ENCODE measurements at places on chromosomes 4 and X.

DNA sequence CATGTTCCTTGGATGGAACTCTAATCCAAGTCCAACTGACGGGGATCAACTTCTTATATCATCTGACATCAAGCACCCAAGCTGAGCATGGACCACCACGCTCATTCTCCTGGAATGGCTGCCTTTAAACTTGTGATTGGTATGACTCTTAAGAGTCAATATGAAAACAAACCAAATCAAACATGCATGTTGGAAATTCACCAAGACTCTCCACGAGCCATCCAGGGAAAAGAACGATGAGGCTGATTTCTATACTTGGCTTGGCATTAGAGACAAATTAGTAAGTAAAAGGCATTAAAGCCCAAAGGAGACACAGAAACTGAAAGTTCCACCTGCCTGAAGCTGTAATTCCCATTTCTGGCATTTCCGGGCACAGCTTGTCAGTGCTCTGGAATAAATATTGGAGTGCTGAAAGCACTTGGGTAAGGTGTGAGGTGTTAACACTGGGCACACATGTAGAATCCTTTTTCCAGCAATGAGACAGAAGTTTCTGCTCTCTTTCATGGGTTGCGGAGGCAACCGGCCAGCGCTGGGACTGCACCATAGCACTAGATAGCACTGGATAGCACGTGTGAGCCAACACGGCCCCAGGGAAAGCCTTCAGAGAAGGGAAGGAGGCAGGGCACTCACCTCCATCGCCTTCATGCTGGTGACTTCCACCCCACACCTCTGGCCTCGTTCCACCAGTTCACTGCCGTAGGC, 42.1 kb upstream of the CENPU start:
- no peak for DNase-seq

GRCh38 chrX:131219271-131219670, 69.8 kb downstream of the IGSF1 start:
- peak; percentile 63 for DNase-seq

- DNase-seq: no peak
Observed at GRCh38 chrX:97609357-97609756, 725.6 kb downstream of the RPA4 start.

- peak; percentile 12 for DNase-seq
Observed at GRCh38 chrX:134711135-134711921, 53.1 kb upstream of the PLAC1 start.

DNA sequence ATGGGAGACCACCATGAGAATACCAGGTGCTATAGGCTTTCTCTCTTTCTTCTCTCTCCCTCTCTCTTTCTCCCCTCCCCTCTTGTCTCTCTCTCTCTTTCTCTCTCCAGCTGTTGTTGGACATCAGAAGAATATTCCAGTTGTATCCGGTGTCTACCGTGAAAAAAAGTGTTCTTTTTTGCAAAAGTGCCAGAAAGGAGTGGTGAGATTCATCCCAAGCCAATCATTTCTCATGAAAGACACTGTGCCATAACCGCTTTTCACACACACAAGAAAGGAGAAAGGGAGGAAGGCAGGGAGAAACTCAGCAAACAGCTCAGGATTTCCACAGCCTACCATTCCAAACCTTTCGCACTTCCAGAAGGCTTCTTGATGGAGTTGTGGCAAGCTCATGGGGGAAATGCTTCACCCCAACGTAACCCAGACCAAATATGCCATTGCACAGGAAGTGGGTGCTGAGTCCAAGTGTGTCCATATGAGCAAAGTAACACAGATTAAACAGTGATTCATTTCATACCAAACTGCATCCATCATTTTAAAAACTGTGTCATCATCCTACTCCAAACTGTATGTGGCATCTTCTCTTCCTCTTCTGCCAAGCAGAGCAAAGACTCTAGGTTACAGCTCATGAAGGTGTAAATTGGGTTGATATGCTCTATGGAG, 224.0 kb downstream of the APBB2 start:
- DNase-seq: no peak

DNA sequence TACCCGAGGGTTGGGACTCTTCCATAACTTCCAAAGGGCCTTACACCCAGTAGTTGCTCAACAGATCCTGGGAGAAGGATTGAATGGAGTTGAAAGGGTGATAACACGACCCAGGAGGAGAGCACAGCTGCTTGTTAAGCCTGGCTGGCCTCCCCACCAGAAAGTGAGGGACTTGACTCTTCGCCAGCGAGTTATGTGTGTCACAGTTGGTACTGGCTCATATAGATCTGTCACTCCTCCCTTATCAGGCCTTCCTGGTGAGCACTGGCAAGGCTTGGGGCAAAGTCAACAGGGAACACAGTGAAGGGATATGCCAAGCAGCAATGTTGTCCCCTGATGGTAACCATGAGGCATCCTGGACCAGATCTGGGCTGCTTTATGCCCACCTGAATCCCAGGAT, 35.8 kb downstream of the APLN start:
- DNase-seq: no peak

DNA sequence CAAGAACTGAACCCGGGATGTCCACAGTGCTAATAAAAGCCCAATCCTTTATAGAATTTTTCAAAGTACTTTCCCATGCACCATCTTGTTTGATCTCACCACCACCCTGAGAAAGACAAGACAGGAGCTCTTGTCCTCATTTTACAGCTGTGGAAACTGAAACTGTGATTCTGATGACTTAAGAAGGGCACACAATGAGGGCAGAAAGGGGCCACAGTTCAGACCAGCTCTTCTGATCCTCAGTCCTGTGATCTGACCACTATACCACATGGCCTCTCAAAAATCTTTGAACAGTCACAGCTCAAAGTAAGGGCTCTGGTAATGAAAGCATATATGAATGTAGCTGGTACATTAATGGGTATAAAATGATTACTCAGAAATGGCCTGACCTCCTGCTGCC, 127.3 kb upstream of the CPEB2 start:
- DNase-seq: no peak

DNA sequence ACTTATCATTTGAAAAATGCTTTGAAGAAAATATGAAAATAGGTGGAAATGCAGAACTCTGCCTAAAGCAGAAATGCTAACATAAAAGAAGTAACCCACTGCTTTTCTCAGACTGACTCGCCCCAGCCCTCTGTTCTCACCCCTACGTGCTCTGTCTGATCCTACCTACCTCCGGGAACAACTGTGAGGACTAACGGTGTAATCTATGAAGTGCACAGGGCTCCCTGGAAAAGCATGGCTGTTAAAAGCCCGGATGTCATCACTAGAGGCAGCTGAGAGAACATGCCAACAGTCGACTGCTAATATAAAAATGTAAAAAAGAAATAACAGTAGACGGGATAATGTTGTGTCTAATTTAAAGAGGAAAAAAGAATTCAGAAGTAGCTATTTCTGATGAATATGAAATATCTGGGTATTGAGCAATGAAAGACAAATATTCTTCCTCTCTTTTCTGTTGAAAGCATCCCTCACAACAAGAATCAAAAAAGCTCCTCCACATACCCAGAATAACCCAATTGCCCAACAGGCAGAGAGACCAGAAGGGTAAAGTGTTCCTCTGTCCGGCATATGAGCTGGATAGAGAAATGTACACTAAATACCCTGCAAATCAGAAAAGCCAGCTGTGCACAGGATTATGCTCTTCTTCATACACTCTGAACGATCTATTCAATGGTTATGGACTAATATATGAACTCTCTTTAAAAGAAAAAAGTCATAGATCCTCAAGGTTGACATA, 130.7 kb downstream of the TSPAN5 start:
- DNase-seq: no peak

GRCh38 chr4:3335385-3335784, 42.6 kb downstream of the RGS12 start:
- no peak for DNase-seq

- no peak for DNase-seq
Observed at GRCh38 chrX:23398570-23398969, 63.9 kb downstream of the PTCHD1 start.

DNA sequence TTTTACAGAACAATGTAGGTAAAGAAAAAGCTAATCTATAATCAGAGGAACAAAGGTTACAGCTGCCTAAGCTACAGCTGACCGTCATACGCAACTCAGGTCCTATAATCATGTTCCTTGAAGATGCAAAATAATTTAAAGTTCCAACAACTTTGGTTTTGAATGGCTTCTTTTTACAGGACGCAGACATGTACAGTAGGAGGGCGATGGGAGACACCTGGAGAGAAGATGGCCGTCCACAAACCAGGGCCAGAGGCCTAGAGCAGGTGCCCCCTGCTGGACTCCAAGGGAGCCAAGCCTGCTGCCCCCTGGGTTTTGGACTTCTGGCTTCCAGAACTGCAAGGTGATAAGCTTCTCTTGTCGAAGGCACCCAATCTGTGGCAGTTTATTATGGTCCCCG, 10.6 kb downstream of the HGFAC start:
- peak; percentile 26 for DNase-seq

DNA sequence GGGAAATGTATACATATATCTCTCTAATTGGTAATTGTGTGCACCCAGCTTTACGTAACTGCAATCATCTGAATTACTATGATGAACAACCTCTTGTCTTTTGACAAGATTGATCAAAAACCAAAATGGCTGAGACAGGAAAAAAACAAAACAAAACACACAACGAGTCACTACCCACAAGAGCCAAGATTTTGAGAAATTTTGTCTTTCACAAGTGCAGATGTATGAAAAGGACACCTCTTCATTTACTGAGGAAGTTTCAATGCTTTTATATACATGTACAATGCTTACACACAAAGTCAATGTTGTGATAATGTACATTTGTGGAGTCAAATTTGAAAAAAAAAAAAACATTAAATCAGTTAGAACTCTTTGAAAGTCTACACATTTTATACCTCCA, 224.6 kb downstream of the SCFD2 start:
- DNase-seq: no peak

DNA sequence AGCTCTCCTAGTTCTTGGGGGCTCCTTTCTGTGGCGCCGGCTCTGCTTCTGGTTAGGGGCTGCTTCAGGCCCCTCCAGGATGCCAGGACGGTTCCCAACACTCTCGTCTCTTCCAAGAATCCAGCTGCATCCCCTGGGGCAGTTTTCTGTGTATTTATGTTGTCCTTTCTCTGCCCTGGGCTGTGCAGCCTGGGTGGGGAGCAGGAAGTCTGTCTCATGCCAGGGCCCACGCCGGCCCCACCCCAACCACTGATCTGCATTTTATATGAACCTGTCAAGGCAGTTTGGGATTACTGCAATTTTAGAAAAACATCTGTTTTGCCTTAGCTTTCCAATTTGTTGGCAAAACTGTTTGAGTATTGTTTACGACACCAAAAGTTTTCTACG, 14.6 kb downstream of the CTBP1 start:
- no peak for DNase-seq

DNA sequence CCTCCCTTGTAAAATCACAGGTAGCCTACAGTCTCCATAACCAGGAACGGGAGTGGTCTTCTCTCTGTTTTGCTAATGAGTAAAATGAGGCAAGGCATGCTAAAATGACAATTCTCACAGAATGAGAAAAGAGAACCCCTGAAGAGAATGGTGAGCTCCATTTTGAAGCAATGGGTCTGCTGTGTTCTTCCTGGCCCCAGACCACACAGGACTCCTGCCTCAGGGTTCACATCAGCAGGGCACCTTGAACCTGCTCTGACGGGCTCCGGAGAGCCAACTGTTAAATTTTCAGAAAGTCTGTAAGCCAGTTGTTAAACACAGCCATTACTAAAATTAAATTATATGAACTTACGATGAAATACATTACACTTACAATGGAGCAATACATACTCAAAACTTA, 32.1 kb upstream of the RBM47 start:
- DNase-seq: no peak

GRCh38 chrX:123223409-123223808, 39.3 kb downstream of the GRIA3 start:
- no peak for DNase-seq

DNA sequence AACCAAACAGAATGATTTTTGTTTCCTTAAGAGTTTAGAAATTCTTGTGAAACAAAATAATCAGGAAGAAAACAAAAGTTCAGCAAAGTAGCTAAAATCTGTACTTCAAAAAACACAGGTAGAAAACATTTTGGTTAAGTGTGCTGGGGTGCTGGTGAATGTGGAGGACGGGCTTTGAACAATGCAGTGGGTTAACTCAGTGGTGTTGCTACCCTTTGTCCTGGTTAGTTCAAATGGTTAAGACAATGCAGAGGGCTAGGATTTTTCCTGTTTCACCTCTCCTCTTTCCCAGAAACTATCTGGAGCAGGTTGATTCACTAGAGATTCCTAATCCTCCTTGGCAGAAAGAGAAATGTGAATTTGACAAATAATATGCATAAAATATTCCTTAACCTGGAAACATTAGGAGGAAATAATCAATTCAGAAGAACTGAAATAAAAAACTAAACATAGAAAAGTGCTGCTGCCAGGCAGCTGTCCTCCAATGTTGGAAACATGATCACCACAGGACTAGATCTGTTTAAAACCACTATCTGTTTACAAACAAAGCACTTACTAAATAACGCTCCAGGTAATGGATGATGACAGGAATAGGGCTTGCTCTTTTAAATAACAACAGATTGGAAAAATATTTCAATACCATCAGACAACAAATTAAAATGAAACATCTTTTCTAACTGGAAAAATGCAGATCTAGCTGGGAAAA, 148.9 kb downstream of the MAML3 start:
- no peak for DNase-seq

DNA sequence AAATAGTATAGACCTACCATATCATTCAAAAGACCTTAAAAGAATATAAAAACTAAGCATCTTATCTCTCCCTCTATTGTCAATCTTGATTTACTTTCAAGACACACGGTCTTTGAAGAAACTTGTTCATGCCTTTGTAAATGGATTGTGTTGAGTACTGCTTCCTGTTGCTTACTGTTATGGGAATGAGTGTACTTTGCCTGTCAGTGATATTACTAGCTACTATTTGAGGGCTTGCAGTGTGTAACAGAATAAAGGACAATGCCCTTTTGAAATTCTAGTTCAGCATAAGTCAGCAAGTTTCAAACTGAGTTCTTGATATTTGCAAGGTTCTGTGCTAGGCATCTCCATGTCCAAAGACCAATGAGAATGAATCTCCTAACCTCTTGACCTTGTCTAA, 36.0 kb downstream of the CDKL5 start:
- DNase-seq: no peak

DNA sequence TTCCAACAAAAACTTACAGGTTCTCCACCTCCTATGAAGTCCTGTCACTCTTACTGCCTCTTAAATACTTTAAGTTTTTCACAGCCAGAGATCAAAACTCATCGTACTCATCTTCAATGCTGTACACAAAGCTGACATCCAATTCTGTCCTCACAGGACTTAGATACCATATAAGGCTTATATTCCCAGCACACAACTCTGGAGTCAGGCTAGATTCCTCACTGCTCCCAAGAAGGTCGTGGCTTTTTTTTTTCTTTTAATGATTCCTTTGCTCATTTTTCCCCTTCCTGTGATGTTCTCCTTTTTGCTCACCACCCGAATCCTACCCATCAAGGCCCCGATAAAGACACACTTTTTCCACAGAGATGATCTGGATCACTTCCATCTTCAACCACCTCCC, 914 bp downstream of the TRAPPC2 start:
- no peak for DNase-seq

DNA sequence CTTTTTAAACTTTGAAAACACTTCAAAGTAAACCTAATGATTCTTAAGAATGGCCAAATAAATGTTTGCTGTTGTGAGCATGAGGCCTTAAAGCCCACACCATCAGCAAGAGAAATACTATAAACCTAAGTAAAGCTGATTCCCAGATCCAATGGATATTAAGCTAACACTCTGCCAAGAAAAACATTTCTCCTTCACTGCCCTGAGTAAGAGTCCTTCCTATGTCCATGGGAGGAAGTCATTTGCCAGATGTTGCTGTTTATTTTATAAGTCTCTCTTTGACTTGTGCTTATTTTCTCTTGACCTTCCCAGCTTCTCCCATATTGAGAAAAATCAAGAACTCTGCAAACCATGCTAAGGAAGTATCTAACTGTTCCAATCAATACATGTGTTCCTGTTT, 154.3 kb upstream of the EDNRA start:
- no peak for DNase-seq

- no peak for DNase-seq
Observed at GRCh38 chr4:87050596-87050995, 115.8 kb downstream of the AFF1 start.
